ENCODE measurements at places on chromosomes 2 and 18. TPM values are rescaled to one million over a fixed set of nuclear protein-coding genes. Genes with fewer than 3 reads are reported as not detected.

DNA sequence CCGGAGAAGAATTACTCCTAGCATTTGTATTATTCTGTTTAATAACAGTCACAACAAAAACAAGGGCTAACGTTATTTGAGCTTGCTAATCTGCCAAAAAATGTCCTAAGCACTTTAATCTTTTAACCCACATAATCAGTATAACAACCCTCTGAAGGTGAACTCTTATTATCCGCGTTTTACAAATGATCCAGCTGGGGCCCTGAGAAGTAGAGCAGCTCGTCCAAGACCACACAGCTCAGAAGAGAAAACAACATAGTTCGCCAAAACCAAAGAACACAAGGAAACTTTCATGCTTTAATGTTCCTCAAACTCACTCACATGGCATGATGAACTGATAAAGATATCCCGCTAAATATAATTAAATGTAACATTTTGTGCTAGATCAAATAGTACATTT is 159.7 kb upstream of the ZNF236 start:
- no peak for DNase-seq

GRCh38 chr2:108169982-108170625 is 69.7 kb upstream of the SULT1C3 start:
- no peak for DNase-seq

DNA sequence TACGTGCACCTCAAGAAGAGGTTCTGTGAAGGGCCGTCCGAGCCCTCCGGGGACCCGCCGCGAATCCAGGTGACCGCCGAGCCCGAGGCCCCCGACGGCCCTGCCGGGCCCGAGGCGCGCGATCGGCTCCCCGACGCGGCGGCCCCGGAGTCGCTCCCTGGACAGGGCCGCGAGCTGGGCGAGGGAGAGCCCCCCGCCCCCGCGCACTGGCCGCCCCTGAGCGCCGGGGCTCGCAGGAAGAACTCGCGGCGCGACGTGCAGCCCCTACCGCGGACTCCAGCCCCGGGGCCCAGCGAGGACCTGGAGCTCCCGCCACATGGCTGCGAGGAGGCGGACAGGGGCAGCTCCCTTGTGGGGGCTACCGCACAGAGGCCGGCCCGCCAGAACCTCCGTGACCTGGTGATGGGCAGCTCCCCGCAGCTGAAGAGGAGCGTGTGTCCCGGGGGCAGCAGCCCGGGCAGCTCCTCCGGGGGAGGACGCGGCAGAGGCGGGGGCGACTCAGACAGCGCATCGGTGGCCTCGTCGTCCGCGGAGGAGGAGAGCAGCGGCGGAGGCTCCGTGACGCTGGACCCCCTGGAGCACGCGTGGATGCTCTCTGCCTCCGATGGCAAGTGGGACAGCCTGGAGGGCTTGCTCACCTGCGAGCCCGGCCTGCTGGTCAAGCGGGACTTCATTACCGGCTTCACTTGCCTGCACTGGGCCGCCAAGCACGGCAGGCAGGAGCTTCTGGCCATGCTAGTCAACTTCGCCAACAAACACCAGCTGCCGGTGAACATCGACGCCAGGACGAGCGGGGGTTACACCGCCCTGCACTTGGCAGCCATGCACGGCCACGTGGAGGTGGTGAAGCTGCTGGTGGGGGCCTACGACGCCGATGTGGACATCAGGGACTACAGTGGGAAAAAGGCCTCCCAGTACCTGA is 812 bp downstream of the SOWAHC start:
- DNase-seq = no peak

The DYNAP gene
- total RNA-seq = 5.2 TPM

- DNase-seq = no peak
Observed at GRCh38 chr18:67509741-67510391, 6.7 kb downstream of the DSEL start.

DNA sequence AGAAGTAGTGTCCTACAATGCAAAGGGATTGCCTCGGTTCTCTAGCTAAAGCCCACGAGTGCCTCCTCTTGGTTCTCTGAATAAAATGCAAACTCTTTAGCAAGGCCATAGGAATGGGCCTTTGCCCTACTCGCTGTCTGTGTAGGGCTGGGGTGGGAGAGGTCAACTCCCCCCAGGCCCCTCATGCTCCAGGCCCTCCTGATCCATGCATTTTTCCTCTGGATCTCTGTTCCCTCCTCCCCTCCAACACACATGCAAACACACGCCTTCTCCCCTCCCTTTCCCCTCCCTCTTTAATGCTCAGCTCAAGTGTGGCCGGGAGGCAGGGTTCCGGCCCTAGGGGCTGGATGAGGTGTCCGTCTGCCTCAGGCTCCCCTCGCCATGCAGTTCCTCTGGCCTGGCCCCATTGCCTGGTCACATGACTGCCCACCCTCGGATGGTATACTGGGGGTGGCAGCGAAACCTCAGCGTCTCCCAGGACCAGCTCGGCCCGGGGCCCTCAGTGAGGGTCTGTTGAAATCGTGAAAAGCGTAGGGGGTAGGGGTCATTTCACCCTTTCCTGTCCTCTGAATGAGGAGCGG is 14.9 kb upstream of the KLF11 start:
- no peak for DNase-seq

GRCh38 chr2:48541666-48542389 is 11.9 kb downstream of the STON1 start:
- DNase-seq = no peak

DNA sequence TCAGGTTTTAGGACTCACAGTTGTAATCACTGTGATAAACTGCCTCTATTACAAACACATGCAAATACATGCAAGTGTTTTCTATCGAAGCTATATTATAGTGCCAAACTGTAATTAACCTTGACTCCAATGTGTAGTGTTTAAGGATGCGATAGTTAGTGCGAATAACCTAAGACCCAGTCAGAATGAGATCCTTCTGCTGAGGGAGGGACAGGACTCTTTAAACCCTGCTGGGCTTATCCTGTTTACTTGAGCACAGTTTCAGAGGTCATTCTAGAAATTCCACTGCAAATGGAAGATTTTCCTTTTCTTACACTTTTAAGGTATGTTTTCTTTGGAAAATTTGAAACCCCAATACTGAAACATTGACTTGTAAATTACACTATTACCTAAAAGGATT is 68.2 kb downstream of the CALCRL start:
- no peak for DNase-seq

The LBX2 gene
- total RNA-seq = 0.38 TPM

GRCh38 chr18:43049021-43049420 is 66.5 kb downstream of the RIT2 start:
- DNase-seq = no peak

- no peak for DNase-seq
Observed at GRCh38 chr2:182890773-182891378, 24.4 kb upstream of the FRZB start.

DNA sequence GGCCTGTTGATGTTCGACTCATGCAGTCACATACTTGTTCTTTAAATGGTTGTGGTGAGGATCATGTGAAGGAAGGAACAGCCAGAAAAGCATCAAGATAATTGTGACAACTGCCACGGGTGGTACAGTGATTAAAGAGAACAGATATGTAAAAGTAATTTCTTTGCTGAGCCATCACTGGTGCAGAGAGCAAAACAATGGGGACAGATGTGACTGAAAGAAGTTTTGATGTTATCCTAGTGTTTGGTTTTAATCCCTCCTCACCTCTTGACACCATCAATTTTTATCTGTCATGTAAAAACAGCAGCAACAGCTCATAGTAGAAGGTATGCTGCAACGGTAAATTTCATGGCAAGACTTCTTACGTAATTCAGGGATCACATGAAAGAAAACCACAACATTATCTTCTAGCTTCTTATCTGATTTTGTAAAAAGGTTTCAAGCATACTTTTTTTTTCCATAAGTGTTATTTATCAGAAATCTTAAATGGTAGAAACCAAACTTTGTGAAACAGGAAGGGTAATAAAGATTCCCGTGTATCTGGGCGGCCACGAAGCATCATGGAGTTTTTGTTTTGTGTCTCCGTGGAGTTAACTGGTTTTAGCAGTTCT is 65.2 kb downstream of the PLCL1 start:
- DNase-seq = no peak

GRCh38 chr18:30683836-30684235 is 358.7 kb downstream of the DSC3 start:
- no peak for DNase-seq

The REG1B gene
- total RNA-seq = not detected

DNA sequence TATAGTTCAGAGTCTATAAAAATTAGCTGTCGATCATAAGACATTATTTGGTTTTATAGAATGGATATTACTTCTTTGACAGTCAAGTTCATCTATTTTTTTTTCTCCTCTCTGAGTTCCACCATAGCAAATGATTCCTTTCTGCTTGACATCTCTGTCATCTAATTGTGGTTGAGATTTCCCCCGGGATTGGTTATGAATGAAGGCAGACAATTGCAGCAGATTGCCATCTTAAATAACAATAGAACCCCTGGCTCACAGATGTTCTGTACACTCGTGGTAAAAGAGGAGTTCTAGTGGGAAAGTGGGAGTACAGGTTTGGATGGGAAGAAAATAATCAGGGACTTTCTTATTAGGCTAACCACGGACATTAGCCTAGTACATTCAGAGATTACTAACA is 292.1 kb upstream of the NRXN1 start:
- DNase-seq = no peak

DNA sequence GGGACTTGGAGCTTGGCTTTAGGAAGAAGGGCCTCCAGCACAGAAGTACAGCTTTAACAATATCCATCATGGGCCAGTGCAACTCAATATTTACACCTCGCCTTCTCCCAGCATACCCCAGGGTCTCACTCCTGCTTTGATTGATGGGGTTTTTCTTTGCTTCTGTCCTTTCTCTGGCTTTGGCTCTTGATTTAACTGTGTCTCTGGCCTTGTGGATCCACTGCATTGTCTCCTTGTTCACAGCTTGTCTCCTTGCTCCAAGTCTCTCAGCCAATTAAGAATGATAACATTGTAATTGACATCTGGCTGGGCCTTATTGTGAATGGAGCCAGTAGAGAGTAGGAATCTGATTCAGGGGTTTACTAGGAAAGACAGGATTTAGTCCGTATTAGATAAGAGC is 1019.5 kb downstream of the TMEM182 start:
- no peak for DNase-seq

The MLPH gene
- 4.7 TPM for total RNA-seq

The COPS8 gene
- 60.3 TPM for total RNA-seq

- no peak for DNase-seq
Observed at GRCh38 chr2:137910641-137911040, 53.6 kb upstream of the HNMT start.

DNA sequence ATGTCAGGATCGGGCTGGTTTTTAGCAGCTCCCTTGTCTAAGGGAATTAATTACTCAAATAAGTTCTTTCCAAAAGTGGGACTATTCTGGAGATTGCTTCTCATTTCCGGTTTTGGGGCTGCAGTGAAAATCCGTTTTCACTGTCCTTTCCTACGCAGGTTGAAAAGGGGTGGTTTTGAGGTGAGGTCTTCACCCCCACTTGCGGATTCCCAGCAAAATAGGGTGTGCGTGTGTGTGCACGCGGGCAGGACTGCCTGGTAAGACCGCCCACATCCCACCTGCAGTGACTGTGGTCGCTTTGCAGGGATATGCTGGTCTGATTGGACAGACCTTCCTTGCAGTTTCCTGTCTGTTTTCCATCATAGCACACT is 472 bp upstream of the PLEKHM3 start:
- DNase-seq = no peak

The ERBB4 gene
- total RNA-seq = 0.04 TPM

DNA sequence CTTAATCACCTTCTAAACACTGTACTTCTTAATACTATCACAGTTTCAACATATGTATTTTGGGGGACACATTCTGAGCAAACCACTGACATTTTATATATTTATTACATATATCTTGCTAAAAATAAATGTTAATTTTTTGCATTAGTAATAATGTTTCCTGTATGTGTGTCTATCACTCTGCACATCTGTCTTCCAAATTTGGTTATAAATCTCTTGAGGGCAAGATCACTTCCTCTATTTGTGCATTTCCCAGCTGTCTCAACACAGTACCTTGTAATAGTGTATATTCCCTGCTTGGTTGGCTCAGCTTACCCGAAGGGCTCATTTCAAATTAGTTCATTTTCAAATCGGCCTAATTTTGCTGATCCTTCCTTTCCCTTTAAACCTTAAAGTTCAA is 617.1 kb upstream of the GYPC start:
- DNase-seq = no peak

- no peak for DNase-seq
Observed at GRCh38 chr2:164538240-164538866, 82.9 kb downstream of the GRB14 start.

GRCh38 chr2:199818026-199818425 is 33.0 kb downstream of the FTCDNL1 start:
- no peak for DNase-seq

The EVX2 gene
- total RNA-seq = not detected

DNA sequence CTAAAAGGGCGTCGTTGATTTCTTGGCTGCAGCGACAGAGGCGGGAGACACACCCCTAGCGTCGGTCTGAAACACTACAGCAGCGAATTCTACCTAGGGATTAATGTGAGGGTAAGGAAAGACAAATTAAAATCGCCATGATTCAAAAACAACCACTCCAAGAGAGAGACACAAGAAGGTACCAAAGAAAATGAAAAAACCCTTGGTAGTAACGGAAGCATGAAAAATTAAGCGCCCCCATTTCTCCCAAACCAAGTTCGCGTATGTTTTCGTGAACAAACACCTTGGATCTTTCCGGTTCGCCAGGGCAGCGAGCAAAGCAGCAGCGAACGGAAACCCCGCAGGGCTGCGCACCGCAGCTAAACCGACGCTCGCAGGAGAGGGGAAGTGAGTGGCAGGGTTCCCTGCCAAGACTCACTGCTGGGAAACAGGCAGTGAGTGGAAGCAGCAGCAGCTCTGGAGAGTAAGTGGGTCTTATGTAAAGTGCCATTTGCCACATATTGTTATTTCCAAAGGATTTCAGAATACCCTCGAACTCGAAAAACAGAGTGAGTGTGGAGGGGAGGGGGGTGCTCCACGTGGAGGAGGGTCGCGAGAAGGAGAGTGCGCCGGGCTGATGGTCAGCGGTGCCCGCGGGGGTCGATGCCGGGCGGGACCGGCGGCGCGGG is 1.0 kb downstream of the PPP3R1 start:
- peak; percentile 15 for DNase-seq

The ACADL gene
- total RNA-seq = 1.3 TPM

The ST6GAL2 gene
- total RNA-seq = 7.5 TPM

DNA sequence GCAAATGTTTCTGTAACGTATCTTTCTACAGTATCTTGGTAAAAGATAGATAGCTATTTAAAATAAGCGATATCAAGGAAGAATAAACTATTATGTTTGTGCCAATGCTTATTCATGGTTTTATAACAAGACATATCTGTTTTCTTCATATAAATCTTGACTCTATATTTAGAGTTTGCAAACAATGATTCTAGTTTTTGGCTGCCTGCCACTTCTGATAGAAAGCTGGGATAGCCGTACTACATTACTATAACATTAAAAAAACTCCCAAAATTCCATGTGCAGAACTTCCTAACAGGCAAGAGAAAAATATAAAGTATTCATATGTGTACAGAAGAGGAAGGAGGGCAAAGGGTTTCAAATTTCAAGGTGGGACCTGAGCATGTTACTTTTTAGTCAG is 985.0 kb downstream of the BCL11A start:
- no peak for DNase-seq

The REEP1 gene
- 10.3 TPM for total RNA-seq

DNA sequence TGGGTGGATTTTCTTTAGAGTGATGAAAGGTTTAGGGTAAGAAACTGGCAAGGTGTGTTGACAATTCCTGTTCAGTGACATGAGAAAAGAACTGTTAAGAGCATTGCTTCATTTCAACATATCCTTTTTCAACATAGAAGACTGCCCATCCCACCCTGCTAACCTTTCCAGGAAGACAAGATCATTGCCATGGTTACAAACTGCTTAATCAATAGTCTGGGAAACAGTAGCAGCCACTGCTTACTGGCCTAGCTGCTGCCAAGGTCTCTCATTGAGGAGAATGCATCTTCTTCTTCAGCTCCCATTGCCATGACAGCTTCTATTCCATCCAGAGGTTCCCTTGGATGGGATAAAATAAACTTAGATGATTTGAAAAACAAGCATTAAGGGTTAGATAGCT is 212.1 kb downstream of the LRRTM1 start:
- DNase-seq = no peak

The MAL gene
- 472 TPM for total RNA-seq

Data from esophagus squamous epithelium (tissue), 5 donors.